Stimulated activated CD8-positive, alpha-beta memory T cell treated with anti-CD3 and anti-CD28 coated beads, Interleukin-4, amount 100 ng/mL, for 1 hour (primary cell): ENCODE measurements at places on chromosomes 1 and 21.

DNA sequence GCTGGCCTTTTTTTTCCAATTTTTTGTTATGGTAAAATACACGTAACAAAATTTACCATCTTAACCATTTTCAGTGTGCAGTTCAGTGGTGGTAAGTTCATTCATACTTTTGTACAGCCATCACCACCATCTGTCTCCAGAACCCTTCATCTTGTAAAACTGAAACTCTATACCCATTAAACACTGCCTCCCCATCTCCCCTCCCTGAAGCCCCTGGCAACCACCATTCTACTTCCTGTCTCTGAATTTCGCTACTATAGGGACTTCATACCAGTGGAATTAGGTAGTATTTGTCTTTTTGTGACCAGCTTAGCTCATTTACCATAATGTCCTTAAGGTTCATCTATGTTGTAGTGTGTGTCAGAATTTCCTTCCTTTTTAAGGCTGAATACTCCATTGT, 8.7 kb downstream of the PKNOX1 start:
- DNase-seq = no peak

DNA sequence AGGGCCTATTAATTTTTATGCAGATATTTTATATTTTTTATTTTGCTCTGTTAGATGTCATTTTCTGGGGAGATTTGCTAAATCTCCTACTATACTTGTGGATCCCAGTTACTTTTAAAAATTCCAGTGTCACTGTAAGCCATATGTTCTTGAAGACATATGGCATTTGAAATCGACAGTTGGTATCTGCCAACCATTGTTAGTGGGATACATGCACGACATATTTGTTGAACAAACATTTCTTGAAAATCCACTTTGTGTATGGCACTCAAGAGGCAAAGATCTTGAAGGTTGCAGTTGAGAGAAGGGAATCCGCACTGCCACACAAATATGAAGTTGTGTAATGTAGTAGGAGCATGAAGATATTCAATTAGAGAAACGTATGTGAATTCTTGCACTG, 287.7 kb downstream of the HHAT start:
- no peak for DNase-seq

DNA sequence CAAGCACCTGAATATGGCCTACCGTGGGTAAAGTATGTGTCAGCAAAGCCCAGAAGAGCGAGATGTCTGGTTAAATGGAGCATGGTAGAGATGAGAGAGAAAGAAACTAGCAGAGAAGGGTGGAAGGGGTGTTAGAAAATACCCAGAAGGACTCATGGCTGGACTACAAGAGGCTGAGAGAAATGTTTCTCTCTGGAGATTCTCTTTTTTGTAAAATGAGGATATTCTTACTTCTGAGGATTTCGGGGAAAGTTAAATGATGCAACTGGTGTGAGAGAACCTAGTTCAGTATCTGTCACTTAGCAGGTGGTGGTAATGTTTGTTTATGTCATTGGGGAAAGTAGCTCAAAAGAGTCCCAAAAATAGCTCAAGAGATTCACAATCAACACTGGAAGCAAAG, 7.2 kb upstream of the EPS15 start:
- no peak for DNase-seq

DNA sequence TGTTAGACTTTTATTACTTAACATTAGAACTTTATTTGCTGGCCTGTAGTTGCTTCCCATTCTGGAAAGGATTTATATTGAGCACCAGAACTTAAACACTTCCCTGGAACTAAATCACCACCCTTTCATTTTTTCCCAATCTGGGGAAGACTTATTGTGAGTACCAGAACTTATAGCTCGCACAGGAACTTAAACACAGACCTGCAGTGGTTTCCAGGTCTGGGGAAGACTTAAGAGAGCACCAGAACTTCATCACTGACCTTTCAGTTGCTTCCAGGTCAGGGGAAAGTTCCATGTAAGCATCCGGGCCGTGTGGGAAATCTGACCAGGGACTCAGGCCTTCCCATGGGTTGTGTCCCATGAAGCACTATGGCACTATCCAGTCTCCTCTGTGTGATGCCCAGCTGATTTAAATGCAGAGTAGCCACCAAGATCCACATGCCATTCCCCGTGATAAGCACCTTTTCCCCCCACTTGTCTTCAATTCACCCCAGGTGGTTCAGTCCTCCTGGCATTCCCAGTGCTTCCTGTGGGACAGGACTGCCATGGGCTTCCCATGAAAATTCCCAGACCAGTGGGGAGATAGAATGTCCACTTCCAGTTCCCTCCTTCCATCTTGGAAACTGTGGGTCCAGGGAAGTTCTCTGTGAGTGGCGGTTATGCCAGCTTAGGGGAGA, 48.9 kb downstream of the C4BPA start:
- DNase-seq = no peak

- DNase-seq = no peak
Measured at GRCh38 chr1:48568501-48568900, 96.5 kb upstream of the SPATA6 start.

DNA sequence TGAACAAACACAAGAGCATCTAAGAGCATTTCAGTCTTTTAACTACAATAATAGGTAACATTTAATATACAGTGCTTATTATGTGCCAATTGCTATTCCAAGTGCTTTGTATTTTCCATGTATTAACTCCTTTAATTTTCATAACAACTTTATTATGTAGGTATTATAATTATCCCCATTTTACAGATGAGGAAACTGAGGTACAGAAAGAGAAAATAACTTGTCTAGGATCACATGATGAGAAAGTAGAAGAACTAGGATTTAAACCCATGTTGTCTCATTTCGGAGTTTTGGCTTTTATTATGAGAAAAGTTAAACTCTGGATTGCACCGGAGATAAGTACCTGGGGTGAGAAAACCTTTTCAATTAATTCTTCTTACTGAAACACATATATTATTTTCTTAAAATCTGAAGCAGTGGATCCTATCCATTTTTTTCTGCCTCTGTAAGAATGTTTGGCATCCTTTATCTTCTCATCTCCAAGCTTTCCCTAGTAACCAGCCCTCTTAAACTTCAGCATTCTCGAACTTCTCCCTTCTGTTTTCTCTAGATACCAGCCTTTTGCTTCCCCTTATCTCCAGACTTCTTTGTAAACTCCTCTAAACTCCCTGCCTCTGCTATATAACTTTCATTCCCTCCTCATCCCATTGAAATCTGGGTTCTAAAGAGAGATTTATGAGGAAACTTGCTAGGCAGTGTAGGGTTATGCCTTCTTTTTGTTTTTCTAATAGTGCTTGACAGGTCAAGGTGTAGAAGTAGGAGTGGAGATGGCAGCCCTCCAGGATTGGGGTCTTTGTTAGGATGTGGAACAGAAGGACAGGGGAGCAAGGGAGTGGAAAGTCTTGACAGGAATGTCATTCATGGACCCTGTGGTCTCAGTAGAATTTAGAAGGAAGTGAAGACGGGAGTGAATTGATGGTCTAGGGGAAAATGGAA, 28.3 kb downstream of the POU2F1 start:
- no peak for DNase-seq

- no peak for DNase-seq
Measured at GRCh38 chr1:20165522-20165951, 20.4 kb upstream of the UBXN10 start.

DNA sequence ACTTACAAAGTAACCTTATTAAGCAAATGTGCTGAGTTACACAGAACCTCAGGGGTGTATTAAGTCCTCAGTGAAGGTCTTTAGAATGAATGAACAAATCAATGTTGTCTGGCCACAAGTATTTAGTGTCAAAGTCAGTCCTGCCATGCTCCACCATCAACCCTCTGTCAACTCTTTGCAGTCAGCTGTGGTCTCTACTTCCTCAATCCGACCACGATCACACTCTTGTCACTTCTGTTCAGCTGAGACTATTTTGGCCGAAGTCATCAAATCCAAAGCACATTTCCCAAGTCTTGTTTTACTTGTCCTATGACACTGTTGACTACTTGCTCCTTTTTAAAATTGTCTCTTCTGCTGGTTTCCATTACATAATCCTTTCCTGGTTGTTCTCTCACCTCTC, 173.5 kb downstream of the ST6GALNAC5 start:
- no peak for DNase-seq

- no peak for DNase-seq
Measured at GRCh38 chr1:30323352-30323751, 400.0 kb downstream of the MATN1 start.

DNA sequence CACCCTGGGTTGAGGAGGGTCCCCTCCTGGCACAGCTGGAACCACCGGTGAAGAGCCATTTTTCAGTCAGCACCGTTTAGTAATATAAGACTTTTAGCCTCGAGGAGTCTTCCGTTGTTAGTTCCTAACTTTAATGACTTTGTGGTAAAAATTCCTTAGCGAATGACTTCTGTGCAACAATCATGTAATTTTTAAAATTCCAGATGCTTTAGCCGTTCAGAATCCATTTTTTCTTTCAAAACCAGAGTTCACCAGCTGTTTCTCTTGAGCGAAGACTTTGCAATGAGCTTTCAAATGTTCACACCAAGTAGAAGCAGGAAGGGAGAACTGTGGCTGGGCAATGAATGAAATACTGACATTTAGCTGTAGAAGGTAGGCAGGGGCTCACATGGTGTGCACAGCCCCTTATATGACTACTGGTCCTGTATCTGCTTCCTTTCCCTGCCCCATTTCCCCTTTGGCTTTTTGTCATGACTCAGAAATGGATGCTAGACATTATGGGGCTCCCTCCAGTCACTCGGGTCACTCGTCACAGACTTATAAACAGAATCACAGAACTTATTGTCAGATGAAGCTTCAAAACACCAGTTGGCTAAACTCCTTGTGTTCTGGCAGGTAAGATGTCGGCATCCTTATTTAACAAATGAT, 4.1 kb downstream of the DISC1 start:
- no peak for DNase-seq

DNA sequence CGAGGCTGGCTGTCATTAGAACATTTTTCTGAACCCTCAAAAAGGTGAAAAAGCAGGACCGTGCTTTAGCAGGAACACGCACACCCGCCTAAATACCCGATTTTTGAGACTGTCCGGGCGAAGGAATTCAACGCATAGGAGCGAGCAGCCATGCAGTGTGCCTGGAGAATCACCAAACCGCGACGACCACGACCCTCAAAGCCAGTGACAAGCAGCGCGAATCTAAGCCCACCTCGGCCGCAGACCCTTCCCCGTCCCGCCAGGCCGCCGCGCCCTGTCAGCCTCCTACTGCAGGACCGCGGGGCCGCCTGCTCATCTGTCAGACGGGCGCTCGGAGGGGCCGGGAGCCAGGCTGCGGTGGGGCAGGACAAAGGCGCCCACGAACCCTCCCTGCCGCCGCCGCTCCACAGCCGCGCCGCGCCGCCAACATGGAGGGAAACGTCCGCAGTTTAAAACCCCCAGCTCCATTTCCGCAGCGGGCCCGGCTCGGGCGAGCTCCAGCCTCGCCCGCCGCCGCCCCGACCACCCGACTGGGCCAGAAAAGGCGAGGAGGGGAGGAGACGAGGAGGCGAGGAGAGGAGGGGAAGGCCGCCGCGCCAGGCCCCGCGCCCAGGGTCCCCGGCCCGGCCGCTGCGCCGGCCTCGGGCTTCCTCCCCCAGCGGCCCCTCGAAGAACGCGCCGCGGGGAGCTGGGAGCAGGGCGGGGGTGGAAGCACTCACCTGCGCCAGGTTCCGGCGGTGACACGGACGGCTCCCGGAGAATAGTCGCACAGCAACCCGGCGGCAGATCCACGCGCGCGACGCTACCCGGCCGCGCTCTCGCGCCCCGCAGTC, at the start of gene LBR:
LBR (minus strand) TSS at position 804 of the 833 bp plus-strand sequence. CDS start 3,963 bp downstream, outside the sequence.
- no peak for DNase-seq

DNA sequence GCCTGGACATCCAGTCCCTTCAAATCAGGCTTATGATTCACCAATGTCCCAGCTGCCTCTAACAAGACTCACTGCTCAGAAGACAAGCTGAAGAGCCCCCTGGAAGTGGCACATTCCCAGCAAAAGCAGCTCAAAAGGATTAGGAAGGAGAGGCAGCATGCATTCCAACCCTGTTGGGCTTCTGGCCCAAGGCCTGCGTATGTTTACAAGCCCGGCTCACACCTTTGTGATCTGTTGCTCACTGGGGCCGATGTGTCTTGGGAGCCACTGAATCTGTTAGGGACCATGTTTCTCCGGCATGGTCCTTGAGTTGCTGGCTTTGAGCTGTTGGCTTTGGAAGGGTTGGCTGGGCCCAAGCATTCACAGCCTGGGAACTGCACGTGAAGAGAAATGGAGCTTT, 81.2 kb upstream of the C1orf174 start:
- no peak for DNase-seq

GRCh38 chr1:5939271-5940170, 52.7 kb downstream of the NPHP4 start:
- no peak for DNase-seq

GRCh38 chr1:58409890-58410289, 136.6 kb downstream of the OMA1 start:
- DNase-seq = no peak

GRCh38 chr1:151940541-151940940, 31.2 kb upstream of the THEM4 start:
- DNase-seq = no peak

DNA sequence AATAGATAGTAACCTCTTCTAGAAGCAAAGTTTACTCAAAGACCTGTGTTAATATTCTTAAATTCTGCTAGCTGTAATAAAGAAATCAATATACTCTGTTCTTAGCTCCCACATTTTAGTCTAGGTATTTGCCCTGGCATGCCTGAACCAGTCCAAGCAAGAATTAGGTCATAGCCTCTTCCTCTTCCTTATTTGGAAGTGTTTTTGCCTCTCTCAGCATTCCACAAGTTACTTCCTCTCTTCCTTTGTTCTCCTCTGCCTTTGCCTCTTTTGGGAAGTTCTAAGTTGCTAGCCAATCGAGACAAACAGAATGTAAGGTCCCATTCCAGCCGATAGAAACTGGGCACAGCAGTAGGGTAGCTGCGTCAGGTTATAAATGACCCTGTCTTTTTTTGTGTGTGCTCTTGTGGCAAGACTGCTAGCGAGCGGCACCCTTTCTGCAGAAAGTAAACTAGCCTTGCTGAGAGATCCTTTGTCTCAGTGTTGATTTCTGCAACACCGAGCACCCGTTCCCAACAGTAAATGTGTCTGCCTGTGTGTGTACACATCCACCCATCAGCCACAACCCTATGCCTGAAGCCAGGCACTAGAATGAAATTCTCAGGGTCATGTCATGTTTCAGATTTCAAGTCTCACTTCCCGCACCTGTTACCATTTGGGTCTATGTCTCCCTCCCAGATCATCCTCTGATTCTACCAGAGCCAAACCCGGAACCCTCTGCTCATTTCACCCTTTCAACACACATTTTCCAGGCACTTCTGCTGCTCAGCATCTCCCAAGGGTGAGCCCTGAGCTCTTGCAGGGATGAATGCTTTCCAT, 37.5 kb downstream of the LRRC3 start:
- DNase-seq = no peak

GRCh38 chr1:41720861-41721410, 197.8 kb downstream of the HIVEP3 start:
- DNase-seq = no peak
